ENCODE measurements at places on chromosomes 1 and 21. TPM values are rescaled to one million over a fixed set of nuclear protein-coding genes. Genes with fewer than 3 reads are reported as not detected.

GRCh38 chr1:29297450-29297849, 61.1 kb downstream of the PTPRU start:
- no peak overlapping the region for H3K4me3 ChIP-seq
- H3K36me3 ChIP-seq = no peaks in the 10 kb centered on the region
- DNase-seq = no peak
- H3K4me1 ChIP-seq = no peaks in the 10 kb centered on the region
- H3K27me3 ChIP-seq = no peaks in the 10 kb centered on the region
- H3K27ac ChIP-seq = no peak overlapping the region

Gene SPATA46
- polyA plus RNA-seq = 0.25 TPM

Gene PGLYRP4
- polyA plus RNA-seq = 0.18 TPM

DNA sequence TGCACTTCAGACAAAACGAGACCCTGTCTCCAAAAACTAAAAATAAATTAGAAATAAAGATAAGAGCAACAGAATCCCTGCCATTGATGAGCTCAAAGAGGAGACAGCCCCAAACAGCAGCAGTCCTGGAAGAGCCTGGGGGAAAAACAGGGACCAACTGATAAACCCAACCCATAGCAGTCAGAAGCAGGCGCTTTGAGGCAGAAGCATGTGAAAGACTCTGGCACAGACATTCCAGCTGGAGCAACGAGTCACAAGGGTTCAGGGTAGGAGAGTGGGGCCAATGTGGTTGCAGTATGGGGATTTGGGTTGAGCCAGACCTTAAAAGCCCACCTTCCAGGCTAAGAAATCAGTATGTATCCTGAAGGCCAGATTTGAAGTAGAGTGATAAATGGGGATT, 78.5 kb downstream of the MPZL1 start:
- H3K4me3 ChIP-seq = no peak overlapping the region
- H3K4me1 ChIP-seq = peaks cover 14% of the 10 kb centered on the region
- no peak overlapping the region for H3K27ac ChIP-seq
- no peak for DNase-seq

Gene CELSR2
- polyA plus RNA-seq = under 0.01 TPM

DNA sequence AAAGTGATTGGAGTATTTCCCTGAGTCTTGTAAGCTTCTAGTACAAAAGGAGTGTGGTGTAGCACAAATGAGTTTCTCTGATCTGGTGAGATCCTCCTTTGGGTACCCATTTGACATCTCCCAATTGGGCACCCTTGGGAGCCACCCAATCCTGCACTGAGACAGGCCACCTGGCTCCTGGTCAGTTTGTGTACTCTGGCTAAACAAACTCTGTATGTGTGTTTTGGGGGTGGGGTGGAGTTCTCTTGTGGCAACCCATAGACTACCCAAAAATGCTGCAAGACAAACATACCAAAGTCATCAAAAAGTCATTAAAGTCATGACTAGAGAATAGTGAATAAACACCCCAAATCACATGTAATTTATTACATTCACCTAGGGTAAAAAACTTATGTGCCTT, 8.4 kb upstream of the HIVEP3 start:
- no peak for DNase-seq
- no peak overlapping the region for H3K4me3 ChIP-seq
- H3K27ac ChIP-seq = no peak overlapping the region
- no peaks in the 10 kb centered on the region for H3K27me3 ChIP-seq
- H3K36me3 ChIP-seq = no peaks in the 10 kb centered on the region

- peak overlapping the region; percentile 25 for H3K27ac ChIP-seq
- no peaks in the 10 kb centered on the region for H3K36me3 ChIP-seq
- H3K4me3 ChIP-seq = no peak overlapping the region
These were observed 10.2 kb downstream of the ECE1 start for GRCh38 chr1:21280011-21280471.

DNA sequence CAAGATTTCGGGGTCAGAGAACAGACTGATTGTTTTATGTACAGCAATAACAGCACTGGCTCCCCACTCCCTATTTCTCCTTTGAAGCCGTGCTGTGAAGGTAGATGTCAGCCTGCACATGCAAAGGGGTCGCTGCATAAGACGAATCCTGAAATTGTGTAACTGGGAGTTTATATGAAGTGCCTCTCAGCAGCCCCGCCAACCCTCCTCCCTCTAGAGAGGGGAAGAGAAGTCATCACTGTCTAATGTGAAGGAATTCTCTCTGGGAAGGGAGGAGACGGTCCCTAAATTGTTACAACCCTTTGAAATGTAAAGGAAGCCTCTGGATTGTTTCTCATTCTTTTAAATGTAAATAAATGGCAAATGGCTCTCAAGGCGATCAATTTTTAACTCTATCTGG, 545.3 kb downstream of the PLA2G4A start:
- no peak overlapping the region for H3K27ac ChIP-seq
- no peaks in the 10 kb centered on the region for H3K4me1 ChIP-seq
- no peaks in the 10 kb centered on the region for H3K36me3 ChIP-seq
- DNase-seq = no peak
- H3K4me3 ChIP-seq = no peak overlapping the region

DNA sequence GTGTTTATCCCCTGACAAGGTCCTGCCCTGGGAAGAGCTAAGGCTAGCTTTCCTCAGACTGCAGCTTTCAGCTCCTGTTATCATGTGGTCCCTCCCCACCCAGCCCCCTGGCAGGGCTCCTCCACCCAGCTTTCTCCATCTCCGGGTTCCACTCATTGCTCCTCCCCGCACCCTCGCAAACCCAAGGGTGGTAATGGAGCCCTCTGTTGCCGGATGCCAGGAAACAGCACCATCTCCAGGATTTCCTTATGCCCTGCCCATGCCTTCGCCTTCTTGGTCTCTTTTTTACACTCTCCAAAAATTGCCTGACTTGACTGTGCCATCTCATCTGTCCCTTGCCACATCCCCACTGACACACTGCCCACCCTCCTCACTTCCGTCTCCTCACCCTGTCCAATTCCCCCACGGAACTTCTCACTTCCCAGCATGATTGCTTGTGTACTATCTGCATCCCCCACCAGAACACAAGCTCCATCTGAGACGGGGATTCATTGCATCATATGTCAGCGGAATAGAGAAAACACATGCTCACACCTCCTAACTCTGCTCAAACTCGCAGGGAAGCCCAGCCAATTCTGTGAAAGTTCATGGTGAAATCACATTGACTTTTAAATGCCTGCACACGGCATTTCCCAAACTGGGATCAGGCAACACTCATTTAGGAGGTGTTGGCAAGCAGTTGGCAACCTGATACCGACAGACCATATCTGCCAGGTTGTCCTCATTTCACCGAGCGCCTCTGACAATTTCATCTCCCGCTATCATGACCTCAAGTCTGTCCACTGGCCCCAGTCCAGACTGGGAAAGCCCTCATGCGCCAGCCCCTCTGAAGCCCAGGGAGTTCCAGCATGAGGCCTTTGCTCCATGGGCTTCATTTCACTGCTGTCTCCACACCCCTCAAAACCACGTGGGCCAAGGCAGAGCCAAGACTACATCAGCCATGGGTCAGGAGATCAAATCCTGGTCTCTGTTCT, 201.1 kb downstream of the MATN1 start:
- no peaks in the 10 kb centered on the region for H3K27me3 ChIP-seq
- H3K27ac ChIP-seq = no peak overlapping the region
- no peaks in the 10 kb centered on the region for H3K36me3 ChIP-seq

GRCh38 chr1:151852733-151853132, 779 bp downstream of the THEM5 start:
- H3K4me3 ChIP-seq = no peak overlapping the region
- H3K27ac ChIP-seq = no peak overlapping the region
- H3K27me3 ChIP-seq = no peaks in the 10 kb centered on the region
- DNase-seq = no peak
- H3K4me1 ChIP-seq = no peaks in the 10 kb centered on the region
- H3K36me3 ChIP-seq = no peaks in the 10 kb centered on the region

DNA sequence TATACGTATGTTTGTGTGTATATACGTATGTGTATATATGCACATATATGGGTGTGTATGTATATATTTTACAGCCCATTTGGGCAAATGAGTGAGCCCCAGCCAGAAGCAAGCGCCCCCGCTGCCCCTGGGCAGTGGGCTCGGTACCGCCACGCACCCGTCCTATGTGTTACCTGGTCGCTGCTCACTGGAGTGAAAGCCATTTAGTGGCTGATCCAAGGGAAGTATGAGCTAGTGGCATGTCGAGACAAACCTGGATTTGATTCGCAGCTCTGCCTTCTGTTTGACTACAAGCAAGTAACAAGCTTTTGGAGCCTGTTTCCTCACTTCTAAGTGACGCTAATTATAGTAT, 35.8 kb upstream of the JAK1 start:
- no peak for DNase-seq
- peak overlapping the region; percentile 91 for H3K27ac ChIP-seq
- peak overlapping the region; percentile 65 for H3K4me3 ChIP-seq
- H3K36me3 ChIP-seq = no peaks in the 10 kb centered on the region

GRCh38 chr21:34166468-34166867, 93.1 kb downstream of the MRPS6 start:
- DNase-seq = no peak
- H3K27ac ChIP-seq = no peak overlapping the region
- H3K27me3 ChIP-seq = no peaks in the 10 kb centered on the region
- H3K4me3 ChIP-seq = no peak overlapping the region

Measured in small intestine (tissue), 16 donors.